ENCODE measurements at places on chromosomes 12 and 14.

GRCh38 chr12:129200576-129200975 lies 347.3 kb downstream of the GLT1D1 start:
- no peak for DNase-seq

- no peak for DNase-seq
Observed at GRCh38 chr14:69750495-69750894, 16.4 kb upstream of the SRSF5 start.

- DNase-seq = no peak
Observed at GRCh38 chr14:42187846-42188245, 581.2 kb downstream of the LRFN5 start.

DNA sequence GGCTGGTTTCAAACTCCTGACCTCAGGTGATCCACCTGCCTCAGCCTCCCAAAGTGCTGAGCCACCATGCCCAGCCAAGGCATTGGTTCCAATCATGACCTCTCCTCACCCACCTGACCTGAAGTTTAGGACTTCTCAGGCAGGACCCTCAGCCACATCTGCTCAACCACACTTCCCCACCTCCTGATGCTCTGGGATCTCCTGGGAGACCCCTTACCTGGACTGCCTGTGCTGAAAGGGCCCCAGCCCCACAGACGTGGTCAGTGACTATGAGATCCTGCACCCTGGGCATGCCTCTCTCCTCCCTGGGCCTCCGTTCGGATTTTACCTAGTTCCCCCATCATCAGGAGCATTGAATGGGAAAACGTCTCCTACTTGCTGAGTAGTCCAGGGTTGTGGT lies 18.0 kb downstream of the GSC start:
- no peak for DNase-seq

DNA sequence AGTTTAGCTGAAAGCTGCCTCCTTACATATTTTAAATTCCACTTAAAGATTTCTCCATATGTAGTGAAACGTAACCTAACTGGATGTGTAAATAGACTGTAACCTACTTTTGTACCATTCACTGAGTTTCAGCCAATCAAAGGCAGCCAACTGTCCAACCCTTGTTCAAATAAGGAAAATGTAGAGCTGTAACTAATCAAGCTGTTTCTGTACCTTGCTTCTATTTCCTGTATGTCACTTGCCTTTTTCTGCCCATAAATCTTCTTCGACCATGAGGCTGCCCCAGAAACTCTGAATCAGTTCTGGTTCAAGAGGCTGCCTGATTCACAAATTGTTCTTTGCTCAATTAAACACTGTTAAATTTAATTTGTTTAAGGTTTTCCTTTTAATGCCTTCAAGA lies 6.3 kb downstream of the SLC7A8 start:
- DNase-seq = no peak

- no peak for DNase-seq
Observed at GRCh38 chr12:114500775-114501473, 95.0 kb upstream of the TBX5 start.

GRCh38 chr12:90029317-90029716 lies 320.7 kb upstream of the ATP2B1 start:
- no peak for DNase-seq

DNA sequence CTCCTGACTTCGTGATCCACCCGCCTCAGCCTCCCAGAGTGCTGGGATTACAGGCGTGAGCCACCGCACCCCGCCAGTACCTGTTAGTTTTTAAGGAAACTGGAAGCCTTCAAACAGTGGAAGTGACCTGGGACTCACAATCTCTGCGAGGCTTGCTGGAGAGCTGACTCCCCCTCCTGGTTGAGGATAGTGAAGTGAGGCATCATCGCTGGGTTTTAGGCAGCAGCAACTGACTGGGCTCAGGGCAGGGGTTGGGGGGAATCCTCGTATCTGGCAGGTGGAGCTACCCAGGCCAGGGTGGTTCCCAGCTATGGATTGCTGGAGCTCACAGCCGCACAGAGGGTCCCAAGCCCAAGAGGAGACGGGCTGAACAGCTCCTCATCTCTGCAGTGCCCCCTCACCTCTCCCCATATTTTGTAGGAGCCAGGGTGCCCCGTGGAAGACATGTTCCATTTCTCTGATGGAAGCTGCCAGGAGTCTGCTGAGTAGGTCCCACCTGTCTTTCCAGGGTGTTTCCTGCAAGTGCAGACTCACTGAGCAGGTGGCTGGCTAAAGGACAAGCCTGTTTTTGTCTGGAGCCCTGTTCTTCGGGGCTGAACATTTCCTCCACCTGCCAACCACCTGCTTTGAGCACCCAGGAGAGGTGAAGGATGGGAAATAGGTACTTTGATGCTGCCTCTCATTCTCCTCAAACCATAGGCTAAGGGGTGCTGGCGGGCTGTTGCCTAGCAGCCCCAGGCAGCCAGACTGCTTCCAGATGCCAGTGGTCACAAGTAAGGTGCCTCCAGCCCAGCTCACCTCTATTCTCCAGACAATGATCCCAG lies 3.1 kb downstream of the AVIL start:
- DNase-seq = no peak

- no peak for DNase-seq
Observed at GRCh38 chr12:103881261-103881660, 40.2 kb upstream of the NT5DC3 start.

- DNase-seq = no peak
Observed at GRCh38 chr14:32738206-32738871, 200.3 kb upstream of the NPAS3 start.

GRCh38 chr12:122395319-122395718 lies 27.1 kb downstream of the CLIP1 start:
- no peak for DNase-seq

GRCh38 chr12:49109641-49110463 lies 795 bp downstream of the LMBR1L start:
- no peak for DNase-seq

DNA sequence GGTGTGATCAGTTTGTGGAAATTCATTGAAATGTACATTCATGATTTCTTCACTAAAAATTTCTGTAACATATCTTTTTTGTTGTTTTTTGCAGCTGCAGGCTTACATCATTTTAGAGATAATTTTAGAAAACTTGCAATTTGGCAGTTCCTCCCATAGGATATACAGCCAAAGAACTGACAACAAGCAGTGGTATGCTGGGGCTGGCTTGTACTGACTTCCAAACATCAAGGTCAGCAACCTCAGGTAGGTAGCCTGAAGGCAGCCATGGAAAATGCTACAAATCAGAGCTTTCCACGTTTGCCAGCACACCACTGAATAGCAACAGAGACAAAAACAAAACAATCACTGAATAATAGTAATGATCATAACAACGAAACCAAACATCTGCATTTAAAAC lies 21.2 kb downstream of the TRIM9 start:
- DNase-seq = no peak

DNA sequence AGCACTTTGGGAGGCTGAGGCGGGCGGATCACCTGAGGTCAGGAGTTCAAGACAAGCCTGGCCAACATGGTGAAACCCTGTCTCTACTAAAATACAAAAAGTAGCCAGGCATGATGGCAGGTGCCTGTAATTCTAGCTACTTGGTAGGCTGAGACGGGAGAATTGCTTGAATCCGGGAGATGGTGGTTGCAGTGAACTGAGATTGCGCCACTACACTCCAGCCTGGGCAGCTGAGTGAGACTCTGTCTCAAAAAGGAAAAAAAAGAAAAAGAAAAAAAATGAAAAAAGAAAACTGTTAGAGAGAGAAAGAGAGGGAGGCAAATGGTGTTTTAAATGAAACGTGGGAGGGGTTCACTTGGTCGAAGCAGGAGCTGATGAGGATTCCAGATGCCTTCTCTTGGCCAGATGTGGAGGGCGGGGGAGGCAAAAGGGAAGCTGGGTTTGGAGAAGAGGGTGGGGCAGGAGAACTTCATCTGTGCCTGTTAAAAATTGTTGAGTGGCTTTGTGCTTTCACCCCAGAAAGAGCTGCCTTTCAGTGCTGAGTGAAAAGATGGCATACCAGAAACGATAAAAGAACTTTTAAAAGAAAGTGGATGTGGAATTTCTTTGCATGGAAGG lies 1.1 kb downstream of the EMP1 start:
- no peak for DNase-seq

DNA sequence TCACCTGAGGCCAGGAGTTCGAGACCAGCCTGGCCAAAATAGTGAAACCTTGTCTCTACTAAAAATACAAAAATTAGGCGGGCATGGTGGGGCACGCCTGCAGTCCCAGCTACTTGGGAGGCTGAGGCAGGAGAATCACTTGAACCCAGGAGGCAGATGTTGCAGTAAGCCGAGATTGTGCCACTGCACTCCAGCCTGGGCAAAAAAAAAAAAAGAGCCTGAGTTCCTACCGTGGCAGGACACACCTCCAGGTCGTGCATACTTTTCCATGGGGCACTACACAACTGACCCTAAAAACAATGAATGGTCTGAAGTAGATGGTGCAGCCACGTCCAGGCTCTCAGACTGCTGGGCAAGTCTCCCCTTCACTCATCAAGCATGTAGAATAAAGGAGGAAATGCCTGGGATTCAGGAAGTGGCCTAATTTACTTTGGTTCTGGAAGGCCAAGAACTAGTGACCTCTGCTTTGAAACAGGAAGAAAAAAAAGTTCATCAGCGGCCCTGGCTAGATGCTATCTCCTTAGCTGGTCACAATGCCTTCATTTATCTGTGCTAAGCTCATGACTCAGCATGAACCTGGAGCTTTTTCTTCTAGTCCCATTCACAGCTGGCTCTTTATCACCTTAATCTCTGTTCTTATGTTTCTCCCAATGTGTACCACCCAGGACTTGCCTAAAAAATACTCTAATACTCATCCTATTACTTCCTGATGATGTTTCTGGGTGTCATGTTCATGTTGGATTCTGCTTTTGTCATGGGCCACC lies 55.8 kb upstream of the OR6J1 start:
- DNase-seq = no peak

GRCh38 chr14:96105926-96106441 lies 66.8 kb downstream of the C14orf132 start:
- DNase-seq = no peak

DNA sequence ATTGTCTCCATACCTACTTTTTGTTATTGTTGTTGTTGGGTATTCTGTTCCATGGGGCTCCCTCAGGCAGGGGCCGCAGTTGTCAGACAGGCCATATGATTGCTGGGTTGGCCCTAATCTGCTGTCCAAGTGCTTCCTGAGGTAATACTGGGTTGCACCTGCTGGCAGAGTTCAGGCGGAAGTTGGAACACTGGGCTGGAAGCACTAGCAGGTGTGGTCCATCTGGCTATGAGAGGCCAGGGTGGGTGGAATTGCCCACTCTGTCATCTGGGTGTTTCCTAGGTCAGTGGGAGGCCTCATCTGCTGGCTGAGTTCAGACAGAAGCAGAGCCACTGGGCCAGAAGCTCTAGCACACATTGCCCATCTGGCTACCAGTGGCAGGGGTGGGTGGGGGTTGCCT lies 81.3 kb upstream of the NID2 start:
- no peak for DNase-seq

DNA sequence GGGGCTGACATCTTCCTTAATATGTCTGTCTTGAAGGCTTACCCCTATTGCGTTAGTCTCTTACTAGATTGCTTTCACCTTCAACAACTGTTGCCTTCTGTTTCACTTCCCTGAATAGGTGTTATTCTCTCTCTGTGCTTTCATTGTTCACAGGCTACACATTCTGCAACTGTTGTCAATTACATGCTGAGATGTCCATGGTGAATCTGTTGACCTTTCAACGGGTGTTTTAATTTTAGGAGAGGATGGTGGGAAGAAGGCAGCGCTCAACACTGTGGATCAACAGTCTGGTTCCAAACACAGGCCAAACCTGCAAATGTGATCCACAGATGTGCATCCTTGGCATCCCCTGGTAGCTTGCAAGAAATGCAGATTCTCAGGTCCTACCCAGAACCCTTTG lies 101.9 kb downstream of the DACT1 start:
- DNase-seq = no peak

- no peak for DNase-seq
Observed at GRCh38 chr14:84490081-84490480, 1039.9 kb upstream of the FLRT2 start.

DNA sequence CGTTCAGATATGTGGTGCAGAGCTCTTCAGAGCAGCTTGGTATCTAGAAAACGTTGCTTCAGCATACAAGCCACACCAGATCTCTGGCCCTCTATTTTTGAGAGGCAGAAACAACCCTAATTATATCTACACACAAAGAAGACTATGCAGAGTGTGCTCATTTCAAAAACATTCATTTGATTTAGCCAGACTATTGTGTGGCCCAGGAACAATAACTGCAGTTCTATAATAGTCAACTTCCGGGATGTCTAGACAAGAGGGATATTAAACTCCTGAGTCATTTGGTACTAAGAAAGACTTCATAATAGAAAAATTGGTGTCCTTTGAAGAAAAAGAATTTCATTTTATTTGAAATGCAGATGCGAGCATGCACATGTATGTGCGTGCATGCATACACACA lies 153.8 kb downstream of the PELI2 start:
- DNase-seq = no peak

GRCh38 chr12:112352921-112353320 lies 29.3 kb downstream of the HECTD4 start:
- DNase-seq = no peak

- DNase-seq = no peak
Observed at GRCh38 chr12:20140751-20141150, 227.6 kb upstream of the PDE3A start.

DNA sequence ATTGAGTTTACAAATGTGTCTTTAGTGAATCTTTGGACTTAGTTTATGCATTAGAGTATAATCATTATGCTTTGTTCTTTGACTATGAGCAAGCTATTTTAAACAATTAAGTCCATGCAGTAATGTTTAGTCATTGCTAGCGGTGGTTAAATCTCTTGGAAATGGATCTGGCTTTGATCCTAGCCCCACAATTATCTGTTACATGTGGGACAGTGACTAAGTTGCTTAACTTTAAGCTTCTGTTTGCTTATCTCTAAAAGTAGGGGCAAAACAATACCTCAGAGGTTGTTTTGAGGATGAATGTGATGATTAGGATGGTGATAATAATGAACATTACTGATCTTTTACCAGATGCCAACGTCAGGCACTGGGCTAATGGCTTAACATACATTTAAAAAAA lies 124.2 kb downstream of the NPAS3 start:
- DNase-seq = no peak

GRCh38 chr14:72925815-72926291 lies 411 bp upstream of the DCAF4 start:
- no peak for DNase-seq

GRCh38 chr14:73829526-73830431 lies 21.9 kb upstream of the PTGR2 start:
- DNase-seq = no peak

- no peak for DNase-seq
Observed at GRCh38 chr12:104825408-104825807, 132.7 kb downstream of the SLC41A2 start.

DNA sequence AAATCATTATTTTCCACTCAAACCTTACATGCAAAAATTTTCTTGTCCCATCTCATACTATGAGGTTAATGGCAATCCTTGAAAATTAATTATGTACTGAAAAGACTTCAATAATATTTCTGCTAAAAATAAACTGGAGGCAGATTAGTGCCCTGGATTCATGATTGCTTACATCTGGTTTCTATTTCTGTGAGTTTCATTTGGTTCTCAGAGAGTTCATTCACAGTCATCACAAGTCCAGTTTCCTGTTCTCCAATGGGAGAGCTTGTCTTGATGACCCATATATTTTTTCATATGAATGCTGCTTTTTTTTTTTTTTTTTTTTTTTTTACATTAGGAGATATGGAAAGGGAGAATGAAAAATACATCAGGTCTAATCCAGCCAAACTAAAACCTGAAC lies 6.6 kb upstream of the PTHLH start:
- DNase-seq = no peak

- DNase-seq = no peak
Observed at GRCh38 chr12:57459750-57460467, at the start of gene GLI1. GLI1 (plus strand) TSS chr12:57459785; CDS start chr12:57463692, 3,907 bp downstream.

GRCh38 chr12:108342985-108343384 lies 3.9 kb upstream of the CMKLR1 start:
- DNase-seq = no peak

Measured in nucleus accumbens (tissue), 56 donors.